ENCODE measurements at places on chromosomes 16 and 17.

DNA sequence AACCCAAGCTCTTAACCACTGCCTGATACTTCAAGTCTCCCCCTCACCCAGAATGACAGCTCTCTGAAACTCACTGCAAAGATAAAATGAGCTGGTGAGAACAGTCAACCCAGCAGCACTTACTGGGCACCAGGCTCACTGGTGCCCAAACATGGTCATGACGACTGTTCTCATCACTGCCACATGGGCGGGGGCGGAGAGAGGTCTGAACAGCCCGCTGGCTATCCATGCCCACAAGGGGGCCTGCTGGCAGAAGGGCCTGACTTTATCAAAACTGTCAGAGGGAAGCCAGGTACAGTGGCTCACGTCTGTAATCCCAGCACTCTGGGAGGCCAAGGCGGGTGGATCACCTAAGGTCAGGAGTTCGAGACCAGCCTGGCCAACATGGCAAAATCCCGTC is 4.0 kb downstream of the MYBBP1A start:
- no peak for DNase-seq

- DNase-seq, result no peak
Measured at GRCh38 chr17:55172612-55173011, 92.1 kb upstream of the HLF start.

DNA sequence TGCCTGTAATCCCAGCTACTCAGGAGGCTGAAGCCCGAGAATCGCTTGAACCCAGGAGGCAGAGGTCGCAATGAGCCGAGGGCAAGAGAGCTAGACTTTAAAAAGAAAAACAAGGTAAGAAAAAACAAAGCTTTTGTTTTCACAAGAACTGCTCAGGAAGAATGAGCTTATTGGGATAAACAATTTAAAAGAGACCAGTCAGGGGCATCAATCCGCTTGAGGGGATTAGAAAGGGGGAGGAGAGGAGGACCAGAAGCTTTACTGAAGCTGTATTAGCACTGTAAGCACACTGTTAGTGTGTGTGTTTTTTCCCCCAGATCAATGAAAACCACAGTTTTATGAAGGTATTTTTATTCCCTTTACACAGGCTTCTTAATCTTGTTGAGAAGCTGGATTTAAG is 8.8 kb downstream of the TMEM170A start:
- DNase-seq, result no peak

DNA sequence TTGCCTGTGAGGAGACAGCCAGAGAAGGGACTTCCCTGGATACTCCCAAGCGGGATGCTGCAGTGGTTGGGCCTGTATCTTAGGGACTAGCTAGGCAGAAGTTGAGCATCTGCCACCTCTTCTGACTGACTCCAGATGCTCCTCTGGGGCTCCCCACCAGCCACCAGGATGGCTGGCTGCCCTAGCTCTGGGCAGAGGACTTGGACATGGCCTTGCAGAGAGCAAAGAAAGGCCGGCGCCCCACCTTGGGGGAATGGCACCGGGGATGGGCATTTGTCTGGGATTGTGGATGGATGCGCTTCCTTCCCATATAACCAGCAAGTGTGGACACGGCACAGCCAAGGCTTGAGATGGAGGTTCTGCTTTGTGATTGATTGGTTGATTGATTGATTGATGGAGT is 69.0 kb downstream of the OR1D5 start:
- DNase-seq, result no peak

DNA sequence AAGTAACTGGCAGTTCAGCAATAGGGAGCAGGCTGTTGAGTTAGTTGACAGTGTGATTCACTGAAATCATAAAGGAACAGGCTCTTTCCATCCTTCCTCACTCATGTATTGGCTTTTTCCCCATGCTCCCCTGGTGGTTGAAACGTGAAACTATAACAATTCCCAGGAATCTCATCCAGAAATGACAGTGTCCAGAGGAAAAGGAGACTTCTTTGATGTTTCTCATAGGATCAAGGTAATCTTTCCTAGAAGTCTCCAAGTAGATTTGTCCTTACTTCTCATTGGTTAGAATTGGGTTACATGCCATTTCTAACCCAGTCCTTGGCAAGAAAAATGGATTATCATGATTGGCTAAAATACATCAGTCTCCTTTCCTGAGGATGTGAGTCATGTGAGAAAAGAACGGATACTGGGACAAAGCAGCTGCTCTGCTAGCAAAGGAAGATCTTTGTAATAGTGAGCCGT is 14.4 kb downstream of the TTC19 start:
- no peak for DNase-seq

DNA sequence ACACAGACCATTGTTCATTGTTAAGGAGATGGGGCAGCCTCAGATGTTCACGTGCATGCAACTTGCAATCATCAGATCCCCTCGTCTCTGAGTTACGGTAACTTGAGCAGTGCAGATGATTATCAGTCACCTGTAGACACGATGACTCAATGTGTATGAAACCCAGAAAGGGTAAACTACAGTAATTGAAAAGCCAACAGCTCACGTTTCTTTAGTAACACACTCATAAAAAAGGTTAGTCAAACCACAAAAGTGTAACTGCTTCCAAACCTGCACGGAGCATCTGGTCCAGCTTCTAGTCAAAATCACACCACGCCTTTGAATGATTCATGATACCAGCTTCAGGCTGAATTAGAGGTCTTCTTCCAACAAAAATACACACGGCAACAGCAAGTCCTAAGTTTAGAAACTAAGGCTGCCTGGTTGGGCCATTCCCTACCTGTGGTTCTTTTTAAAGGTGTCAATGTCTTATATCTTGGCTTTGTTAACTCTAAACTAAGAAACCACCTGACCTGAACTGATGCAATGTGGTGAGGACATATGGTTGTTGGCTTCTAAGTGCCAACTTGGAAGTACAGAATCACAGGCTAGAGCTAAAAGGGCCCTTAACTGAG is 32.3 kb downstream of the GRB7 start:
- DNase-seq, result peak; percentile 35

- no peak for DNase-seq
Measured at GRCh38 chr16:6375465-6376075, 957.1 kb upstream of the RBFOX1 start.

DNA sequence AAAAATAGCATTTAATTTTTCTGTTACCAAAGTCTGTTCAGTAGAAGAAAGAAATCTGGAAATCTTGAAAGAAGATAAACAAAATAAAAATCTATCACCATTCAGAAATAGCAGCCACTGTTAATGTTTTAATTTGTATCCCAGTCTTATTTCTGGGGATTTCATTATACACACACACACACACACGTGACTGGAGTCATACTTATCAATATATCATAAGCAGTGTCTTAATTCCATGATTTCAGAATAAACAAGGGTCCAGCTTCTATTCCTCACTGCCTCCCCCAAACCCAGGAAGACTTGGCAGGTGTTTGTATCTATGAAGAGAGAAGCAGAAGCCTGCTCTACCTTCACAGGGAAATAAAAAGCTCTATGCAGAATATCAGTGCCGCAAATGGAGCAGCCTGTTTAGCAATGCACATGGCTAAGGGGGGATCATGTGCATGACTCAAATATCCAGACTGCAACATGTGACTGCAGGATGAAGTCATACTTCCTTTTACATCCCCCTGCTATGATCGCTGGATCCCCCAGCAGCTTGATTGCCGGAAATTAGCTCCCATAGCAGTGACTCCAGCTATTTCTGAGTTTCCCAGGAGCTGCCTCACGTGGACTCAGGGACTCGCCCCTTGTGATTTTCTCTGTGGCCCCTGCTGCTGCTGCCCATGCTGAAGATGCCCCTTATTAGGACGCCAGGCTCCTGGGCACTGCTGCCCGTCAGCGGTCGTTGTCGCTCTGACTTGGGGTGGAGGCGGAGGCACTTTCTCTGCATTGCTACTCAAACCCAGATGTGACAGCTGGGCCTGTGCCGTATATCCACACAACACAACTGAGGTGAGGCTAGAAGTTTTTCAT is 341.0 kb downstream of the CPPED1 start:
- DNase-seq, result no peak

- DNase-seq, result no peak
Measured at GRCh38 chr16:68760671-68761275, 23.7 kb downstream of the CDH1 start.

DNA sequence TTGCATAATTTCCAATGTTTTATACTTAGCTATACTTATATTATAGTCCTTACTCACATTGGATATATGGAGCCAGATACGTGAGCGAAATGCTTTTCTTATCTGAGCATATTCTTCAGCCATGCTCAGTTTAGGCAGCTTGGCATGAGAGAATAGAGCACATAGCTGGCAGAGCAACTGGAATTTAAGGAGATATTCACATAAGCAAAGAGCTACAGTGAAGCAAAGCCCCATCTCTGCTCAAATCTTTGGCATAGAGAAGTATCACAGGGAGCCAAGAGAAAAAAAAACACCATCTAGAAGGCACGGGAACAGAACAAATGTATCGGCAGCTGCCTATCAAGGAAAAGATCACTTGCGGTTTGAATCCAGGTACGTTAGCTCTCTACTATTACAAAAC is 734.2 kb upstream of the KIF2B start:
- DNase-seq, result no peak

GRCh38 chr17:73363442-73364154 is 51.8 kb upstream of the CDC42EP4 start:
- no peak for DNase-seq

- no peak for DNase-seq
Measured at GRCh38 chr17:42277342-42277712, 1.1 kb upstream of the STAT5B start.

DNA sequence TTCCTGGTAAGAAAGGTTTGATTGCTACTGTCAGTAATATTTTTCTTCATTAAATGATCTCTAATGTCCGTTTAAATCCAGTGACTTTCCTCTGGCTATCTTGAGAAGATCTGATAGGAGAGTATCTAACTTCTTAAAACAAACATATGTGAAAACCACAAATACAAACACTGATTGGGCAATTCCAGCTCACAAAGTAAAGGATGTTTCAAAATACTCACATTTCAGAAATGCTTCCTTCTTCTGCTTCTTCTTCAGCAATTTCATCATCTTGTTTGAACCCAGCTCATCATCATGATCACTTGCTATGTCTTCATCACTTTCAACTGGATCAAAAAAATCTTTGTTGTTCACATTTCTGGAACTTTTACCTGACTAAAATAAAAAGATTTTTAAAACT is 64.3 kb upstream of the RBL2 start:
- no peak for DNase-seq

GRCh38 chr16:84687715-84688114 is 12.1 kb upstream of the USP10 start:
- peak; percentile 18 for DNase-seq

GRCh38 chr16:84061236-84061819 is 18.7 kb upstream of the SLC38A8 start:
- DNase-seq, result no peak

- no peak for DNase-seq
Measured at GRCh38 chr16:85923153-85924021, 24.4 kb downstream of the IRF8 start.

GRCh38 chr16:78742501-78743283 is 643.2 kb downstream of the WWOX start:
- DNase-seq, result peak; percentile 70

DNA sequence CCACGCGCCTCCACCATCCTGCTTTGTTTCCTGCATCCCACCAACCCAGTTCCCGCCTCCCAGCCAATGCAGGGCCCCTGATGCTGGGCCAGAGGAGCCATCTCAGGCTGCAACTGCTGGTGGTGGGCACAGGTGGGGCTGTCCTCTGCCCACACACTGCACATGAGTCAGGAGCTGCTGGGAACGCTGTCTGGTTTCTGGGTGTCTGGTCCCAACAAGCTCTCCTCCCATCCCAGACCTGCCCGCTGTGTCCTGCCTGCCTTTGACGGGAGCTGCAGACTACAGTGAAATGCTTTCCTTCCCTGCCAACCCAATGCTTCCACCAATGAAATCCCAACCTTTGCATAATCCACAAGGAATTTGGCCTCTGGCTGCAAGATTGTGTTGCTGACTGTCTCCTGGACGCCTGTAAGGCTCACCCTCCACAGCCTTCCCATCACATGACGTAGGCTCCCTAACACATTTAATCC is 98.9 kb downstream of the N4BP1 start:
- no peak for DNase-seq

- peak; percentile 75 for DNase-seq
Measured at GRCh38 chr17:4733073-4733531, 1.9 kb downstream of the MED11 start.

DNA sequence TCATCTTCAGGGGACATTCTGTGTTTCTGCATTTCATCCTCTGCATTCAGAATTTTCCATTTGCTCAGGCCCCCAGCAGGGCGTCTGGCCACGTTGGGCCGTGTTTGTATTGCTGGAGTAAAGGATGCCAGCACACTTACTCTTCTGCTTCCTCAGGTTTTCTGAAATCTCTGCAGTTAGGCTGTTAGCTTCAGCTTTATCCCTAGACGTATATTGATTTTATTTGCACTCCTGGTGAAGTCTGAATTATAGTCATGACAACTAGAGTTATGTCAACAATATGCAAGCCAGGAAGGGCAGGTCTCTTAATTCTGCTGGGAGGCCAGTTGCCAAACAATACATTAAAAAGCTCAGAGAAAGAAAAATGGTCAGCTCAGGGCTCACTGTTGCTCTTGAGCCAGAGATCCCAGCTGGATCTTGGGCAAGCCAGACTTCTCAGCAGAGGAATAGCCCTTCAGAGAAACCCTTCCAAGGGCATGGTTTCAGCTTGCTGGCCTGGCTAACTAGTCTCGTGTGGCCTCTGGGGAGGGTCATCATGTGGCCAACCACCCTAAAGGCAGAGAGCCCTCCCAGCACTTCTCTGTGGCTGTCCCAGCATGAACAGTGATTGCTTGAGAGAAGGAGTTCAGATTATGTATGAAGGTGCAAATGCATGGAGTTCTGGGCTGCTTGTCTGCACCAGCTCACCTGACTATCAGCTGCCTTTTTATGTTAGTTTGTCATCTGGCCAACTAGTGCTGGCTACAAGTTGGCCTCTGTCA is 110.2 kb upstream of the CACNG5 start:
- DNase-seq, result no peak

- DNase-seq, result peak; percentile 71
Measured at GRCh38 chr17:49952209-49952911, 16.6 kb upstream of the DLX4 start.

DNA sequence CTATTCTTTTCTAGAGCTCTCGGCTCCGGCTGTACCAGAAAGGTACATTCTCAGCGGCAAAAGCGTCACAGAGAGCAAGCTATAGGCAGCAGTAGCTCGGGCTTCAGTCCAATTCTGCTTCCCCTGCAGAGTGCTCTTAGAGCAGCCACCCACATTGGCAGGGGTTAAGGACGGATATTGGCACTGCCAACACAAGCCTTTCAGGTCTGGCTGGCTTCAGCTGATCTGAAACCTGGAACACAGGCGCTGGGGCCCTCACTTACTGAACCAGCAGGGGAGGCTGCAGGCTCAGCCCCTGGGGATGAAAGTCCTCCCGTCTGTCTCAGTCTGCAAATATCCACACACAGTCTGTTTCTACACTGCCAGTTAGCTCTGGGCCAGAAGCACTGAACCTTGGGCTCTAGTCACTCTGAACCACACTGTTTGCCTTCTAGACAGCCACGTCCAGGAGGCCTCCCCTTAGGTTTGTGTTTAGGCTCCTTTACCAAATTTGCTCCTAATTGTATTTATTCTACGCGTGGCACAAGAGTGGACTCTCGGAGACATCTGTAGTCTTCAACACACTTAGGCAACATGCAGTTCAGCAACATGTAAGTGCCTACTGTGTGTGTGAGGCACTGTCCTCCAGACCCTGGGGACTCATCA is 40.1 kb downstream of the HIC1 start:
- DNase-seq, result no peak
